ENCODE measurements at places on chromosomes 7 and 10.

- no peak for DNase-seq
These were observed 46.9 kb downstream of the AP3M1 start for GRCh38 chr10:74103560-74104258.

- DNase-seq, result no peak
These were observed 27.5 kb downstream of the ELFN1 start for GRCh38 chr7:1697499-1698125.

- DNase-seq, result peak; percentile 13
These were observed 757 bp upstream of the PALS2 start for GRCh38 chr7:24572393-24572996.

- no peak for DNase-seq
These were observed 1.9 kb downstream of the KCND2 start for GRCh38 chr7:120274899-120275298.

DNA sequence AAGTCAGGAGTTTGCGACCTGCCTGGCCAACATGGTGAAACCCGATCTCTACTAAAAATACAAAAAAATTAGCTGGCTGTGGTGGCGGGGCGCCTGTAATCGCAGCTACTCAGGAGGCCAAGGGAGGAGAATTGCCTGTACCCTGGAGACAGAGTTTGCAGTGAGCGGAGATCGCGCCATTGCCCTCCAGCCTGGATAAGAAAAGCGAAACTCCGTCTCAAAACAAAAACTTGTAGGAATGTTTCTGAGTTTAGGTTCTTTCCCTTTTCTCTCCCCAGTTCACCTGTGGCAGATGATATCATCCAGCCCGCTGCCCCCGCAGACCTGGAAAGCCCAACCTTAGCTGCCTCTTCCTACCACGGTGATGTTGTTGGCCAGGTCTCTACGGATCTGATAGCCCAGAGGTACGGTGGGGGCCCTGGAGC, 138.8 kb upstream of the BTBD16 start:
- DNase-seq, result no peak

DNA sequence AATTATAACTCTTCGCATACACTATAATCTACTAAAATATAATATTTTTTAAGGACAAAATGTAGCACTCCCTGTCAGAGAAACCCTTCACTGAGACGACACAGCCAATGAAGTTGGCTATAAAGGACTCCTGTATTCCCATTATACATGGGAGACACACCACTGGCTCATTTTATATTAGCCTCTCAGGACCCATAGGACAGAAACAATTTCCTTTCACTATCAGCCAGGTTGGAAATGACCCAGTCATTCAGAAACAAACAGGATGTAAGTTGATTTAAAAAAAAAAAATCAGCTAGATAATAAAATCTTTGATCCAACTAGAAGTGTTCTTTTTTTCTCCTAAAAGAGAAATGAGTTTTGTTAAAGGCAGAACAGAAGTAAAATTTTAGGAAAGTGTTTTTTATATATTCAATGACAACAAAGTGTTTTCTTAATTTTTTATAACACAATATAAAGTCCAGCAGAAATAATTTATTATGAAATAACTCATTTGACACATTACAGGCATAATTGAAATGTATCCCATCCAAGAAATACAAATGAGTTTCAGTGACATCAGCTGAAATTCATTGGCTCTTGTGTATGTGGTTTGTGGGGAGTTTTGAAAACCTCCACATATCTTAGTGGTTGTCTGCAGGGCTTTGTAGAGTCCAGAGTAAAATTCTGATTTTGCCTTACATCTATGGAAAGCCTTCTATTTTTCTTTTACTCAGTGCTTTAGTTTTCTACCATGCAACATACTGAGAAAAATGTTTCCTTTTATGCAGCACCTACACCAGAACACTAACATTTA, 64.1 kb downstream of the CTTNBP2 start:
- no peak for DNase-seq

DNA sequence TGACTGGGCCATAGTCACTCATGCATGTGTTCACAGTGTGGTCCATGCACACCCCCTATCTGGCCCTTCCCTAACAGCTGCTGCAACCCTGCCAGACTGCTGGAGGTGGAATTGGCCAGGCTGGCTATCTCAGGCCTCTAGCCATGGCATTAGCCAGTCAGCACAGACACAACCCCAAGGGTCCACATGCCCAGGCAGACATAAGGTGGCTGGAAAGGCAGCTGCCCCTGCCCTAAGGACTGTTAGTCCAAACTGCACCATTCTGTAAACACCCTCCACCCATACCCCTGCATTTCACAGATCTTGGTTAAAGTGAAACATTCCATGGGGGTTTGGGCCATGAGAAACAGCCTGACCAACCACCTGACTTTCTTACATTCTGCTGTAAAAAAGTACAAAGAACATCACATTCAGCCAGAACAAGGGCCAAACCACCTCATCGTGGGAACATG, 137.4 kb upstream of the KCNMA1 start:
- peak; percentile 22 for DNase-seq

DNA sequence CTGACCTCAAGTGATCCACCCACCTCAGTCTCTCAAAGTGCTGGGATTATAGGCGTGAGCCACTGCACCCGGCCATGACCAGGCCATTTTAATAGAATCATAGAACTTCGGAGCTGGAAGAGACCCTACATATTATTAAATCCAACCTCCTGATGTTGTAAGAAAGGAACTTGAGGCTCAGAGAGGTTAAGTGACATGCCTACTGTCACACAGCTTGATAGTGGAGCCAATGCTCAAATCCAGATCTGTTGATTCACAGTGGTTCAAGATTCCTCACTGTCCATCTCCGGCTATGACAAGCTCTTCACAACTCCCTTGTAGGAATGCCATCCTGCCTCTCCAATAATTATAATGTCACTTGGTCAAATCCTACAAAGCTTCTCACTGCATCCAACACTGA, 65.3 kb downstream of the MYOF start:
- no peak for DNase-seq

DNA sequence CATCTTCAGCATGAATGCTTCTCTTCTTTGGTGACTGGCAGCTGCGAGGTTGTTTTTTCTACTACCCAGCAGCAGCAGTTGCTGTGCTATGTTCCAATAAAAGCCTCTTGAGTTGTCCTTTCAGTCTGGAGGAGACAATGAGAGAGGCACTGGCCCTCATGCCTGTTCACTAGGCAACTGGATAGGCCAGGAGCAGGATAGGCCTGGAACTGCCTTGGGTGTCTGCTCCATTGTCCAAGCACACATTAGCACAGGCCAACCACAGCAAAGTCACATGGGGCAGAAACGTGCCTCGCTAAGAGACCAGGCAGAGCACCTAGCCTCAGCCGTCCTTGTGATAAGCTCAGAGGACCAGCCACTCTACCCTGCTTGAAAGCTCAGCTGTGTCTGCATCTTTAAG, 76.9 kb upstream of the PDCD4 start:
- DNase-seq, result no peak

- DNase-seq, result no peak
These were observed 53.7 kb downstream of the LRRC17 start for GRCh38 chr7:102966465-102966864.

- no peak for DNase-seq
These were observed 84.7 kb downstream of the CREB5 start for GRCh38 chr7:28497009-28497408.

DNA sequence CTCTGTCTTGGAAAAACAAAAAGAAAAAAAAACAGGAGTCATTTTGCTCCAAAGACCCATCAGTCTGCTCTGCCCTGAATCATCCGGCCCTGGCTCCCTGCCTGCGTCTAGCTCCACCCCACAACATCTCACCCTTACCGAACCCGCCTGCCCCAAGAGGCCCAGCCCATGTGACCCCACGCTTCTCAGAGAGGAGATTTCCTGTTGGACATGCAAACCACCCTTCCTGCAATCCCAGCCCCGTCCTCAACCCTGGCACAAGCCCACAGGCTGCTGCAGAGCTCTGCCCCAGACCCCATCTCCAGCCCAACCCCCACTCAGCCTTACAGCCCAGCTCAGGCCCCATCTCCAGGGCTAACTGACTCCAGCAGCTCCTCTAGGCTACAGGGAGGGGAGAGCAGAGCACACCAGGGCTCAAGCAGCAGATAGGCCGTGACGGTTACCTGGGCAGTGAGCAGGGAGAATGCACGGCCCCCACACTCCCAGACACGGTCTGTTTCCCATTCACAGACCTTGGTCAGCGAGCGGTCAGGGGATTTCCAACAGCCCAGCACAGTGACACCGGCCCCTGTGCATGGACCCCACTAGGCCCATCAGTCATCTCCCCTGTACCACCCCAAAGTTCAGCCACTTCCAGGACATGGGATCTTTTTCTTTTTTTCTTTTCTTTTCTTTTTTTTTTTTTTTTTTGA, 69.9 kb upstream of the GTF2I start:
- no peak for DNase-seq

DNA sequence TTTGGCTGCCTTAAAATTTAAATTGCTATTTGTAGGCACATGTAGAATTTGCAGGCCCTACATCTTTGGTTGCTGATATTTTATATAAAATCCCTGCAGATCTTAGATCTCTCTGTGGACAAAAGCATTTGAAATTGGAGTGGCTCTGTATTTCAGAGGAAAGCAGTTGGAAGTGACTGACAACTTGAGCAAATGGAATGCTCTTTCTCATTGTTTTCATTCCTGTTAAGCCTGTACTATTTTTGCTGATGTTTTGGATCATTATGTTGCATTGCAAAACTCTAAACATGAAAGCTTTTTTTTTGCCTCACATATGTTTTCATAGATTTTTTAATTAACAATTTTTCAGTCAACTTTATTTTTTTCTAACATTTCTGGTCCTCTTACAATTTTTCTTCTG, 251.2 kb upstream of the MDFIC start:
- DNase-seq, result no peak

DNA sequence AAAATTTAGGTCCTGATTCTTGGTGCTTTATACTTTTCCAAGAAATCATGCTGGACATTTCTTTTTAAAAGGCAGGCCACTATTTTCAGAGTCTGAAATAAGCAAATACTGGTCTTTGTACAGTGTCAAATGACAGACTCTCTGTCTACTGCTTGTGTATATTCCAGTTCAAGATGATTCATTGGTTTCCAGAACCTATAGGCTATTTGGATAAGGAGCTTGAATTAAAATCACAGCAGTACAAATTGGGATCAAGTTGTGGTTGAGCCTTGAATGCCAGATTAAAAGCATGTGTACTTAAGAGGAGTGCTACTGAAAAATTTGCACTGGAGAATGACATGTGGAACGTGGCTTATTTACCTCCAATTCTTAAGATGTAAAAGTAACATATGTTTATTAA, 10.7 kb downstream of the KMT2E start:
- peak; percentile 35 for DNase-seq

GRCh38 chr7:80974396-80975358, 55.8 kb upstream of the SEMA3C start:
- no peak for DNase-seq

GRCh38 chr10:96758423-96758822, 38.1 kb upstream of the PIK3AP1 start:
- DNase-seq, result no peak

DNA sequence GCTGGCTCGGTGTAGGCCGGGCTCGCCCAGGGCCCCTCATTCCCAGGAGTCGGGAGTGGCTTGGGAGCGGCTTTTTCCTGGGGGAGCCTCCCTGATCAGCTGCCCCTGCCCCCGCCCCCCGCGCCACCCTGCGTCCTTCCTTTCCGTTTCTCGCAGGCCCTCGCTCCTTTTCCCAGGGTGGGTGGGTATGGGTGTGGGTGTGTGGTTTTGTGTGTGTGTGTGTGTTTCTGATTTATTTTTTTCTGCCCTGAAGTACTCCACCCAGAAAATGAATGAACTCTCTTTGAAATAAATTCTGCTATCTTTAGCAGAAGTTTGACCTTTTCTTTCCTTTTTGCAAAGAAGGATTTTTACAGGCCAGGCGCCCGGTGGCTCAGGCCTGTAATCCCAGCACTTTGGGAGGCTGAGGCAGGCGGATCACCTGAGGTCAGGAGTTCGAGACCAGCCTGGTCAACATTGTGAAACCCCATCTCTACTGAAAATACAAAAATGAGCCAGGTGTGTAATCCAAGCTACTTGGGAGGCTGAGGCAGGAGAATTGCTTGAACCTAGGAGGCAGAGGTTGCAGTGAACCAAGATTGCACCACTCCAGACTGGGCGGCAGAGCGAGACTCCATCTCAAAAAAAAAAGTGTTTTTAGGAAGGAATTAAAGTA, 30.0 kb upstream of the AP5Z1 start:
- no peak for DNase-seq

DNA sequence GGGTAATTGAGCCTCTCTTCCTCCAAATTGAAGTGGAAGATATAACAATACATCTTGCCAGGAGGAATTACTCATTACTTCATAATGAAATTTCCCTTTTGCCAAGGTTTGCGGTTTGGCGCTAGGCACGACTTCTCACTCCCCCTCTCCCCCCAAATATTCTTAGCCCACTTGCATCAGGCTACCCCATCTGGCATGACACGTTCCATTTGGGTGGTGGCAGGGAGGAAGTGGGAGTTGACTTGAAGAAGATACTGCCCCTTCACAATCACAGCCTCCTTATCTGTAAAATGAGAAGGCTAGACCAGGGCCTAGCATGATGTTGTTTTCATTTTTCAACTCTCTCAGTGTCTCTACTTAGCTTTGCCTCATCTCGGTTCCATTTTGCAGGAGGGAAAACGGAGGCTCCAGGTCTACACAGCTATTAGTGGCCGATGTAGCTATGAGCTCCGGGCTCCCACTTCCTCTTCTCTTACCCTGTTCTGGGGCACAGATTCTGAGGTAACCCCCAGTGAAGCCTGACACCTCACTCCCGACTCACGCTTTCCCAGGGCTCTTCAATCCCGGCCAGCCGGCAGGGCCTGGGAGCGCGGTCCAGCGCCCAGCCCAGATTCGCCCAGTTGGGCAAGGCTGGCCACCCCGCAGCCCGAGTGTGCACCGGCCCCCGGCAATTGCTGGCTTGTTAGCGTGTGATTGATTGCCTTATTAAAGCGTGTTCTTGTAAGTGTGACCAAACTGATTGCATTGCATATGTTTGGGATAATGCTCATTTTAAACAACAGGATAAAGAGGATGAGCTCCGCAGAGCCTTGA, 6.5 kb downstream of the EVX1 start:
- no peak for DNase-seq

DNA sequence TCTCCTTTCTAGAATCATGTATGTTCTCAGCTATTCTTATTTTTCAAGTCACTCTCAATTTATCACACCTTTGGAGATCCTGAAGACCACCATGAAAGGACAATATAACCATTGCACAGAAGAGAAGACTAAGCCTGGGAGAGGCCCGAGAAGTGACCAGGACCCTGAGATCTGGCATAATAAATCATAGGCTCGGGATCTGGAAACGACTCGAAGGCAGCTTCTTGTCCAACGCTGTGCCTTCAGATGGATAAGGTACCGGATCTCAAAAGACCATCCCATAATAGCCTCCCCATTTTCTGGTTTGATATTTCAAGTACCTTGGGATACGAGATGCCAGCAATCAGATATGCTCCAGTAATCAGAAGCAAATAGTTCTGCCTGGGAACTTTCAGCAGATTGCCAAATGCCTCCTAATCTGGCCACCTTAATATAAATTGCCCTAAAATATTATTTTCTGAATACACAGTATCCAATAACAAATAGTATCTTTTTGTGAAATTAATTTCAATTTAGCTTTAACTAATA, 179.2 kb upstream of the ZMIZ1 start:
- no peak for DNase-seq
